Activated T-helper 1 cell treated with anti-CD3 and anti-CD28 coated beads, Interleukin-12 subunit alpha, Interleukin-12 subunit beta, Interleukin-2, Interleukin-4 antibody, amounts not matched to agents 30 ng/mL and 10 ng/mL and 1 ng/mL, durations not matched to agents 14 hours and 24 hours and 36 hours (primary cell): ENCODE measurements at places on chromosomes 1 and 21.

- H3K36me3 ChIP-seq = peaks cover 12% of the 10 kb centered on the region
- H3K4me1 ChIP-seq = peaks cover 44% of the 10 kb centered on the region
- no peaks in the 10 kb centered on the region for H3K27me3 ChIP-seq
These were observed 19.5 kb downstream of the USP24 start for GRCh38 chr1:55195521-55196233.

- H3K4me3 ChIP-seq = peak overlapping the region; percentile 90
- H3K27ac ChIP-seq = no peak overlapping the region
- DNase-seq = peak; percentile 8
- H3K27me3 ChIP-seq = peaks cover 7% of the 10 kb centered on the region
- peaks cover 45% of the 10 kb centered on the region for H3K4me1 ChIP-seq
These were observed 532 bp downstream of the ERO1B start for GRCh38 chr1:236281198-236281653.

- H3K4me1 ChIP-seq = peaks cover 23% of the 10 kb centered on the region
- no peaks in the 10 kb centered on the region for H3K27me3 ChIP-seq
- H3K36me3 ChIP-seq = no peaks in the 10 kb centered on the region
- H3K27ac ChIP-seq = no peak overlapping the region
These were observed 6.6 kb upstream of the PNRC2 start for GRCh38 chr1:23953020-23953419.

- H3K4me1 ChIP-seq = peaks cover 60% of the 10 kb centered on the region
- H3K27ac ChIP-seq = peak overlapping the region; percentile 15
- no peak overlapping the region for H3K4me3 ChIP-seq
- H3K27me3 ChIP-seq = no peaks in the 10 kb centered on the region
These were observed 54.9 kb downstream of the SLC30A7 start for GRCh38 chr1:100950781-100951180.

DNA sequence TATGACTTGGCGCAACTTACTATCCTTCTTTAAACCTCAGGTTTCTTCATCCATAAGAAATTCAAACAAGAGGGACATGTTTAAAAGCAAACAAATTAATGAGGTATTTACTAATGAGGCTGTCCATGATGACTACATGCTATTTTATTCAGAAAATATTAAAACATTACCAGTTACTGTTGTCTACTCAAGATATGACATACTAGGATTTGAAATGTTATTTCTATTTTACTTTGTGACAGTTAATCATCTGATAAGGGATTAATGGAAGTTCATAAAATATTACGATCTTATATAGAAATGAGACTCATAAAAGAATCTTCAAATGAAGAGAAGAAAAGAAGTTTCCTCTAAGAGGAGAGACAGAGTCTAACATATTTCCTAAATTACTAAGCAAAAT lies 80.1 kb downstream of the SPATA6 start:
- no peaks in the 10 kb centered on the region for H3K27me3 ChIP-seq
- H3K4me3 ChIP-seq = no peak overlapping the region
- no peaks in the 10 kb centered on the region for H3K36me3 ChIP-seq
- no peaks in the 10 kb centered on the region for H3K4me1 ChIP-seq
- H3K27ac ChIP-seq = no peak overlapping the region

DNA sequence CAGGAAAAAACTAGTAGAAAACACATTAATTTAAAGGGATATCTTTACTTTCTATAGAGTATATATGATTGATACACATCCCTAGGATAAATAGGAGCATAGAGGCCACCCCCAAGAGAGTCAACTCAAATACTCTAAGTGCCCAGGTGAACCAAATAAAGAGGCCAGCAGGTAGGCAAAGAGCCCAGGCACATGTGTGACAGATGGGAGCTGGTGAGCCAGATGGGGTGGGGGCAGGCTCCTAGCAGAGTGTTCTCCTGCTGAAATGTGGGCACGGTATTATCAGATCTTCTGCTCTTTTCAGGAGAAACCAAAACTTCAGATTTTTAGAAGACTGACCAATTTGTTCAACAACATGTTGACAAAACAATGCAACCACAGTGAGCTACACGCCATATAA lies 333.4 kb upstream of the PKN2 start:
- peaks cover 2% of the 10 kb centered on the region for H3K27me3 ChIP-seq
- DNase-seq = no peak
- H3K4me1 ChIP-seq = no peaks in the 10 kb centered on the region
- H3K27ac ChIP-seq = no peak overlapping the region

- H3K27ac ChIP-seq = no peak overlapping the region
- DNase-seq = no peak
- peaks cover 35% of the 10 kb centered on the region for H3K27me3 ChIP-seq
- H3K36me3 ChIP-seq = no peaks in the 10 kb centered on the region
These were observed 9.2 kb downstream of the GPR161 start for GRCh38 chr1:168127503-168127902.

GRCh38 chr1:114232691-114233090 lies 79.0 kb upstream of the SYT6 start:
- no peak overlapping the region for H3K4me3 ChIP-seq
- no peak for DNase-seq
- no peak overlapping the region for H3K27ac ChIP-seq
- H3K27me3 ChIP-seq = peaks cover 5% of the 10 kb centered on the region
- H3K4me1 ChIP-seq = no peaks in the 10 kb centered on the region

- H3K27ac ChIP-seq = no peak overlapping the region
- no peaks in the 10 kb centered on the region for H3K27me3 ChIP-seq
- H3K4me1 ChIP-seq = no peaks in the 10 kb centered on the region
These were observed 69.9 kb downstream of the ZC3H11B start for GRCh38 chr1:219542828-219543518.

DNA sequence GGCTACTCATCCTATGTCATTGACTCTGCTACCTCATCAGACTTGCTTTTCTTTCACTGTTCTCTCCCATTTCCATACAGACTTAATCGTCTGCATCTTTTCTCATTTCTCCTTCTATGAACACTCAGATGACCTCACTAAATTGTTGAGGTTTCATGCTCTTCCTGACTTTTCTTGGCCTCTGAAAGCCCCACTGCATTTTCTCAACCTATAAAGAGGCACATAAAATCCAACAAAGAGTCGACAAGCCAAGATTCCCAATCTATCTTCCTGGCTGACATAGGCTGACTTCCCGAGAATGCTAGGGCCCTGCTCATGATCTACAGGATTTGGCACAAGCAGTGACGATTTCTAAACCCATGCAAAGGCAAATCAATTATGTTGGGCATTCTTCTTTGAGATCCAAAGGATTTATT lies 280.8 kb upstream of the DPYD start:
- no peak overlapping the region for H3K27ac ChIP-seq
- H3K36me3 ChIP-seq = no peaks in the 10 kb centered on the region
- H3K4me1 ChIP-seq = no peaks in the 10 kb centered on the region
- H3K27me3 ChIP-seq = peaks cover 2% of the 10 kb centered on the region
- DNase-seq = no peak

DNA sequence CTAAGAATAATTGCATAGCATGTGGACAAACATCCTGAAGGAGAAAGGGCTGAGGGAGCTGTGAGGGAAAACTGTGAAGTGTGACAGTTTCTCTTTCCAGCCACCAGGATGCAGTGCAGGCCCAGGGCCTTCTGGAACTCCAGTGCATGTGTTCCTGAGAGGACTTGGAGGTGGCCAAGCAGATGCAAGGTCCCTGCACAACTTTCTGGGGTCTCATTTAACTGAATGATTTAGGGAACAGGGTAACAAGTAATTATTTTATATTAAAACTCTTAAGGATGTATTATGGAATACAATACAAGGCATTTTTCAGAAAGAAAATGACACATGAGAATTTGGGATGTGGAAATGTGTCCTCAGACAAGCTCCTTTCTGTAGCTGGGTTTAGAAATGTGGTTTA lies 61.2 kb upstream of the MCOLN3 start:
- H3K4me1 ChIP-seq = no peaks in the 10 kb centered on the region
- H3K4me3 ChIP-seq = no peak overlapping the region
- peak; percentile 20 for DNase-seq
- peaks cover 5% of the 10 kb centered on the region for H3K27me3 ChIP-seq
- no peaks in the 10 kb centered on the region for H3K36me3 ChIP-seq

GRCh38 chr1:50458507-50458906 lies 35.3 kb upstream of the DMRTA2 start:
- peaks cover 5% of the 10 kb centered on the region for H3K4me1 ChIP-seq
- H3K27me3 ChIP-seq = no peaks in the 10 kb centered on the region

DNA sequence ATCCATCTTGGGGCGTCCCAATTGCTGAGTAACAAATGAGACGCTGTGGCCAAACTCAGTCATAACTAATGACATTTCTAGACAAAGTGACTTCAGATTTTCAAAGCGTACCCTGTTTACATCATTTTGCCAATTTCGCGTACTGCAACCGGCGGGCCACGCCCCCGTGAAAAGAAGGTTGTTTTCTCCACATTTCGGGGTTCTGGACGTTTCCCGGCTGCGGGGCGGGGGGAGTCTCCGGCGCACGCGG lies 282 bp upstream of the SOD1 start:
- peaks cover 31% of the 10 kb centered on the region for H3K36me3 ChIP-seq
- H3K27ac ChIP-seq = peak overlapping the region; percentile 100
- peak overlapping the region; percentile 99 for H3K4me3 ChIP-seq
- peaks cover 73% of the 10 kb centered on the region for H3K4me1 ChIP-seq

- H3K4me3 ChIP-seq = peak overlapping the region; percentile 96
- H3K27me3 ChIP-seq = no peaks in the 10 kb centered on the region
- peak overlapping the region; percentile 94 for H3K27ac ChIP-seq
These were observed 670 bp downstream of the COX20 start for GRCh38 chr1:244836135-244836521.

GRCh38 chr1:59678493-59679228 lies 136.1 kb upstream of the HOOK1 start:
- no peak overlapping the region for H3K4me3 ChIP-seq
- H3K27ac ChIP-seq = no peak overlapping the region
- DNase-seq = no peak
- H3K27me3 ChIP-seq = no peaks in the 10 kb centered on the region

GRCh38 chr1:161031874-161032273 lies 6.9 kb downstream of the TSTD1 start:
- H3K4me3 ChIP-seq = no peak overlapping the region
- H3K36me3 ChIP-seq = peaks cover 15% of the 10 kb centered on the region

DNA sequence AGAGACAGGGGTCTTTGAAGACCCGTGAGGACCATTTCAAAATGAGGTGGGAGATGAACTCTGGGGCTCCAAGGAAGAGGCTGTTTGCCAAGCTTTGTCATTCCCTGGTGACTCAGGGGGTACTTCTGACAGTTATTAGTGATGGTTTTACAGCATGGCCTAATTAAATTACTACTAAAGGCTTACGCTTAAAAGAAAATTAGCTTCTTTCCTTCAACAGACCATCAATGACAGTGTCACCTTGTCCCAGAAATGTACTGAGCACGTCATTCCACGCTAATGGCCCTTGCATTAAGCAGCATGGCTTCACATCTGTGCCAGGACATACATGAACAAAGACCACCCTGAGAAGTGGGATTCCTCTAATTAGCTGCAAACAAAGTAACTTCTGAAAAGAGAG lies 5.1 kb upstream of the UTS2 start:
- H3K27me3 ChIP-seq = peaks cover 2% of the 10 kb centered on the region
- no peaks in the 10 kb centered on the region for H3K36me3 ChIP-seq
- H3K4me1 ChIP-seq = no peaks in the 10 kb centered on the region

- no peak for DNase-seq
- H3K27ac ChIP-seq = no peak overlapping the region
- no peaks in the 10 kb centered on the region for H3K4me1 ChIP-seq
- no peak overlapping the region for H3K4me3 ChIP-seq
- H3K36me3 ChIP-seq = no peaks in the 10 kb centered on the region
These were observed 6.6 kb downstream of the SGIP1 start for GRCh38 chr1:66540434-66541032.

- H3K27ac ChIP-seq = no peak overlapping the region
- H3K27me3 ChIP-seq = peaks cover 3% of the 10 kb centered on the region
- peaks cover 6% of the 10 kb centered on the region for H3K4me1 ChIP-seq
- H3K36me3 ChIP-seq = peaks cover 5% of the 10 kb centered on the region
These were observed 27.2 kb downstream of the RASSF5 start for GRCh38 chr1:206534552-206534951.

DNA sequence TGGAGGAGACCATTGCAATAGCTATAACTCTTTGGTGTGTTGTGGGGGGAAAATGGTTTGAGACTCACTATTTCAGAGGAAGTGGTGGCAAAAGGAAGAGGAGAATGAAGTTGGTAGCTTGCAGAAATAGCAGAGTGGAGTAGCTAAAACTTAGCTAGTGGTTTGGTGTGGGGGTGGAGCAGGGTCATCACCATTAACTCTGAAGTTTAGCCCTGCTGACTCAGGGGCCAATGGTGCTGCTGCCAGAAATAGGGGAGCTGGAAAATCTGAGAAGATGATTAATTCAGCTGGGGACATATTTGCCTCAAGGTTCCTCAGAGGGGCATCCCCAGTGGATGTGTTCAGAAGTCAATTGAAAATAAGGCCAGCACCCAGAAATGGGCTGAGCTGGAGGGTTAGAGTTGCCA lies 65.4 kb downstream of the RUNX1 start:
- H3K4me3 ChIP-seq = peak overlapping the region; percentile 79
- H3K4me1 ChIP-seq = peaks cover 84% of the 10 kb centered on the region
- no peaks in the 10 kb centered on the region for H3K27me3 ChIP-seq
- peaks cover 34% of the 10 kb centered on the region for H3K36me3 ChIP-seq

- peaks cover 5% of the 10 kb centered on the region for H3K4me1 ChIP-seq
- H3K27me3 ChIP-seq = peaks cover 9% of the 10 kb centered on the region
- no peak for DNase-seq
- H3K4me3 ChIP-seq = no peak overlapping the region
- H3K27ac ChIP-seq = no peak overlapping the region
These were observed 24.4 kb upstream of the ZC3H12A start for GRCh38 chr1:37449936-37450335.

- H3K27ac ChIP-seq = no peak overlapping the region
- no peaks in the 10 kb centered on the region for H3K36me3 ChIP-seq
- DNase-seq = no peak
- H3K4me1 ChIP-seq = no peaks in the 10 kb centered on the region
These were observed 53.9 kb downstream of the LAMC2 start for GRCh38 chr1:183239793-183240525.

GRCh38 chr1:227322376-227322775 lies 4.1 kb upstream of the CDC42BPA start:
- H3K4me1 ChIP-seq = peaks cover 4% of the 10 kb centered on the region
- no peak overlapping the region for H3K27ac ChIP-seq
- no peak overlapping the region for H3K4me3 ChIP-seq
